SJCRH30 (cell line): ENCODE measurements at places on chromosomes 1 and 21. TPM values are rescaled to one million over a fixed set of nuclear protein-coding genes. Genes with fewer than 3 reads are reported as not detected.

DNA sequence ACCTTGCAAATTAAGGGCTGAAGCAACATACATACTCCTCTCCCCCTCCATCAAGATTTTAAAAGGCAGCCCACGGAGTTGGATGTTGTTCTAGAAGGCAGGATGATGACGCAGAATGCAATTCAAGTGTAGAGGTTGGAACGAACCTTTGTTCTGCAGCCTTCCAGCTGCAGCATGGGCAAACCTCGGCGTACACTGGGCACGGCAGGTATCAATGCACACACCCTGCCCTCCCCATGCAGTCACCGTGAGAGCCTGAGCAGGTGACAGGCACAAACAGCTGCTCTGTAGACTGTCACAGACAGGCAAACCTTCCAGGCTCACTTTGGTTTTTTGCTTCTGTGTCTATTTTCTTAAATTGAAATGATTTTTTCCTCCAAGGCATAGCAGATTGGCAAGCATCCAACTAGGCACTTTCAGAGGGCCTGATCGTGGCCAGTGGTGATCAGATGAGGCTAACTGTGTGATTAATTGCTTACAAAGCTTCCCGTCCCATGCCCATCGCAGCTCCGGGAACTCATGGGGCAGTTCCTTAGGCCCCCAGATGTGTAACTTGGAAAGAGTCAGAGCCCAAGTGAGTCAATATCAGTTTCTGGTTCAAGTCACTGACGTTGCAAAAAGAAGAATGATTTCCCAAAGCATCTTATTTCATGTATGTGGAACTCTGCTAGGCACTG lies 82.3 kb downstream of the ITPKB start:
- DNase-seq, result peak; percentile 79

GRCh38 chr1:174800216-174800851 lies 199.4 kb upstream of the CACYBP start:
- no peak for DNase-seq

DNA sequence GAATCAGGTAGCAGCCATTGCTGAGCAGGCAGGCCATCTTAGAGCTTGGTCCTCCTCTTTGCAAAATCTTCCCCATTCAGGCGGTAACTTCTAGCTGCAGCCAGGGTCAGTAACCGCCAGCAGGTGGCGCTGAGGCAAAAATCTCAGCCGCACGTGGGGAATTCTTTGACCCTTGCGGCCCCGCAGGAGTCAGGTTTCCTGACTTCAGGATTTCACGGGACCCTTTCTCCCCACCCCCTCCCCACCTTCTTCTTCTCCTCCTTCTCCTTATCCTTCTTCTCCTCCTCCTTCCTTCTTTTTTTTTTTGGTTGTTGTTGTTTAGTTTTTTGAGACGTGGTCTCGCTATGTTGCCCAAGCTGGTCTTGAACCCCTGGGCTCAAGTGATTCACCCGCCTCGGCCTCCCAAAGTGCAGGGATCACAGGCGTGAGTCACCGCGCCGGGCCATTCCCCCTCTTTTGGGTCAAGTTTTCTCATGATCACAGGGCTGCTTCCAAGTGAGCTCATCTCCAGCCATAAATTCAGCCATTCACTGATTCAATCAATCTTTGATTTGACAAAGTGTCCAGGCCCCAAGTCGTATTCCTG lies 33.4 kb upstream of the TENT5B start:
- peak; percentile 56 for DNase-seq

GRCh38 chr1:14737561-14738094 lies 139.1 kb downstream of the KAZN start:
- peak; percentile 6 for DNase-seq

DNA sequence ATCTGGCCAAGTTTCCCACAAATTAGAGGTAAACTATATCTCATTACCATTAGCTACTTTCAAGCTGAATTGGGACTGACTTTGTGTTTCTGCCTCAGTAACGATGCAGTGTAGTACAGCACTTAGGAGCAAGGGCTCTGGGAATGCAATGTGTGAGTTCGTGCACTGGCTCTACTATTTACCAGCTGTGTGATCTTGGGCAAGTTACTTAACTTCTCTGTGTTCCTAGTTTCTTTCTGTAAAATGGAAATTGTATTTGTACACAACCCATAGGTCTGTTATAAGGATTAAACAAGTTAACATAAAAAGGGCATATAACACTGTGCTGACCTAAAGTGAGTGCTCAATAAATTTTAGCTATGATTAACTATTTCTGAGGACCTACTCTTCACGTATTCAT lies 65.0 kb upstream of the CSF1 start:
- DNase-seq, result no peak

- DNase-seq, result no peak
These were observed 44.6 kb downstream of the TNFRSF8 start for GRCh38 chr1:12107718-12108117.

Gene CD34
- total RNA-seq, result 0.36 and 0.43 TPM in 2 replicates

DNA sequence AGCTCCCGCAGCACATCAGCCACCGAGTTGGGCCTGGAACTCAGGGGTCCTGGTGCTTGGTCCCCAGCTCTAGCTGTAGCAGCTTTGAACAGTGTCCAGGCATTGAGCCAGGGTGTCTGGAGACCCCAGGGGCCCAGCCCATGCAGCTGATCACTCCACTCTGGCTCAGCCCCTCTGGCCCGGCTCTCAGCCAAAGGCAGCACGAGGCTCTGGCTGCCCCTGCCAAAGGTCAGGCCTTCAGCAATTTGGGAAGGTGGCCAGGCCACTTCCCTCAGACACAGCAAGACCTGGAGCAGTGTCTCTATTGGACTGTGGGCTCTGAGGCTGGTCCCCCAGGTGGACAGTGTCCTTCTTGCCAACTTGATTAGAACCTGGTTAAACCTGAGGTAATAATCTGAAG lies 34.4 kb upstream of the RNF19B start:
- DNase-seq, result no peak

DNA sequence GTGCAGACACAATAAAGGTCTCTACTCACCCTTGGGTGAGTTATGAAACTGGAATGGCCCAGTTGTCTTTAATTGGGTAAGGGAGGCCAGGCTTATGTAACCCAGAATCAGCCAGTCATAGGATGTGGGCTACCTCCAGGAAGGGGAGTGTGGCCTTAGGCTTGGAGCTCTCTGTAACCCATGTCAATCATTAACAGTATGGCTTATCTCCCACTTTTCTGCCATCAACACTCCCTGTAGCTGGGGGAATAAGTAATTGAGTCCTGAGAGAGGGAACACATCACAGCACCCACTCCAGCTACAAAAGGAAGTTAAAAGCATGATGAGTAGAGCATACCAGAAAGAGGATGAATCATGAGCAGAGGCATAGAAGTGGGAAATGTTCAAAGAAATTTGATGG lies 327.0 kb upstream of the DUSP10 start:
- DNase-seq, result no peak

Gene TIE1
- total RNA-seq, result 0.61 and 1.5 TPM in 2 replicates

Gene UBXN10
- total RNA-seq, result not detected in 2 replicates

DNA sequence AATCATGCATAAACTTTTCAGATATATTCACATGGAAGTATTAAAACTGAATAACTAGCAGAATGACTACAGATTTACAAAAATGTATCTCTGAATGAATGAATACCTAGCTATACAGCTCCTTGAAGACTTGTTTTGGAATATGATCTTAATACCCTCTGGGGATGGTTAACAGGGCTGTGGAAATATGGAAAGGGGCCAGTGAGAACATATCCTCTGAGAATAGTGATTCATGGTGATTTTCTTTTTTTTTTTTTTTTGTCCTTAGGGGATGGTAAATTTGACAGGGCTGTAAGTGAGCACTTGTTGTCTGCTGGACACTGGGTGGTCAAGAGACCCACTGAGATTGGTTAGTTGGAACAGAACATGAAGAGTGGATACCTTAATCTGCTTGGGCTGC lies 80.7 kb upstream of the HP1BP3 start:
- no peak for DNase-seq

DNA sequence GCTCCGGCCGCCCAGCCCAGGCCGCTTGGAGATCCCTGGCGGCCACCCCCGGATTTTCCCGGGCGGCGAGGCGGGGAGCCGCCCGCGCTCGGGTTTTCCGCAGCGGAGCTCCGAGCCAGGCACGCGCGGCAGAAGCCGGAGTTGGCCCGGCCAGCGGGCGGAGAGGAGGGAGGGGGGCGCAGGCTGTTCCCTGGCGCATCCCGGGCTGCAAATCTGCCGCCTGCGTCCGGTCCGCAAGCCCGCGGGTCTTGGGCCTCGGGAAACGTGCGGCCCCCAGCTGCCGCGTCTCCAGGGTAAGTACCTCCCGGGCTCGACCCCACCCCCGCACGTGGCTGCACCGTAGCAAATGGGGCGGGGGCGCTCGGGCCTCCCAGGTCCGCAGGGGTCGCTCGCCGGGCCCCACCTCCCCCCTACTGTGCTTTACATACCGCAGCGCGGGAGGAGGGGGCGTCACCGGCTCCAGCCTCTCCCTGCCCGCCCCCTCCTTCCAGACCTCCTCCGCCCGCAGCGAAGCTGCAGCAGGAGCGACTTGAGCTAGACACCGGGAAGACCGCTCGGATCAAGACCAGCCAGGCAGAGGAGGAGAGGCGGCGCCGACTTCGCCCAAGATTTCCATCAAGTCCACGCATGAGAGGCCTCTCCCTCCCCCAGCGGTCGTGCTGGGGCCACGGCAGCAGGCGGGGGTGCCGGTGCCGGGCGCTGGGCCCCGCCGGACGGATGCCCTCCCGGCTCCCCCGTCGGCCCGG lies 1.6 kb downstream of the TMEM200B start:
- DNase-seq, result no peak

DNA sequence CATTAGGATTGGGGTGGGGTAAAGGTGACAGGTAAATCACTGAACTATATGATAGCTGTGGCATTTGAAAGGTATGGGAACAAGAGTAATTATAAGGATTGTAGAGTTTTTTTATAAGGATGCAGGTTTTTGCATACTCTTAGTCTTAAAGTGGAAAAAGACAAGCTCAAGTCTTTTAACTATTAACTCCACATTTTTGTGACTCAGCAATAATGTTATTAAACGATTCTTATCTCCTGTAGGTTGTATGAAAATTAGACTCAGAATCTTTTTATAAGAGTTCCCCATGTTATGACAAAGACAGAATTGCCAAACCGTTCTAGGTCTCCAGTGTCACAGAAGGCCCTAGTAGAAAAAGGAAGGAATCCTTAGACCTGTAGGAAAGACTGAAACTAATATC lies 49.9 kb upstream of the TTLL7 start:
- DNase-seq, result no peak
